ENCODE measurements at places on chromosomes 1 and 21. TPM values are rescaled to one million over a fixed set of nuclear protein-coding genes. Genes with fewer than 3 reads are reported as not detected.

Gene ATP1A2
- total RNA-seq, result 1.8 TPM

Gene LCE1E
- total RNA-seq, result not detected

Gene CELA3B
- total RNA-seq, result not detected

Gene GSTM4
- total RNA-seq, result 19.7 TPM

Measured in cardiac ventricle fibroblast (primary cell).